ENCODE measurements at places on chromosomes 5 and 9. TPM values are rescaled to one million over a fixed set of nuclear protein-coding genes. Genes with fewer than 3 reads are reported as not detected.

The OBP2B gene
- not detected for total RNA-seq

The CCDC192 gene
- total RNA-seq: not detected

The MPDZ gene
- not detected for total RNA-seq

The FOXD4L6 gene
- not detected for total RNA-seq

The SCGB3A2 gene
- not detected for total RNA-seq

The TRIM7 gene
- total RNA-seq: 1.9 TPM

The SLC6A19 gene
- total RNA-seq: not detected

The TLX3 gene
- not detected for total RNA-seq

The SH3PXD2B gene
- total RNA-seq: 0.17 TPM

The FOXI1 gene
- total RNA-seq: not detected

The CCNG1 gene
- 71.3 TPM for total RNA-seq

The LHX6 gene
- not detected for total RNA-seq

The CRB2 gene
- not detected for total RNA-seq

The PCDHGC4 gene
- total RNA-seq: not detected

The TICAM2 gene
- total RNA-seq: 0.15 TPM

The CDC25C gene
- total RNA-seq: 6.1 TPM

The PTPN3 gene
- total RNA-seq: 0.96 TPM

The PKD2L2 gene
- not detected for total RNA-seq

The ZNF879 gene
- total RNA-seq: 2.6 TPM

The IL7R gene
- total RNA-seq: 82.5 TPM

The ARID3C gene
- total RNA-seq: 0.34 TPM

The NR5A1 gene
- not detected for total RNA-seq
